ENCODE measurements at places on chromosomes 1 and 21.
A peak's percentile ranks its signal among the peaks of the same experiment; 100 is the strongest.

DNA sequence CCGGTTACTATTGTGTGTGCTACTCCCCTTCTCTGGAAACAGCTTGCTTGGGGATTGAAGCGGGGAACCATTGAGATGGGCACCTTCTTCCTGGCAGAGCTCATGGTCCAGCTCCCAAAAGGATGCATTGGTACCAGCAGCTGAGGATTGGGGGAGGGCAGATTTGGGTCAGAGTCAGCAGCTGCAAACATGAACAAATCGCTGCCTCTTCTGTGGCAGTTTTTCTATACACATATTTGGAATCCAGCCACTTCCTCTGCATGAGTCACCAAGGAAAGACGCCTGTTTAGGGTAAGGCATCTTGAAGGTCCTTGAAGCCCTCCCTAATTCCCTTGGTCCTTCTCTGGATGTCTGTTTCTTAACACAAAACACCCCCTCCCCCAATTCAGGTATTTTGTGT is 104.7 kb downstream of the DAB1 start:
- no peak for DNase-seq

GRCh38 chr1:111624382-111624781 is 4.8 kb downstream of the RAP1A start:
- no peak for DNase-seq

DNA sequence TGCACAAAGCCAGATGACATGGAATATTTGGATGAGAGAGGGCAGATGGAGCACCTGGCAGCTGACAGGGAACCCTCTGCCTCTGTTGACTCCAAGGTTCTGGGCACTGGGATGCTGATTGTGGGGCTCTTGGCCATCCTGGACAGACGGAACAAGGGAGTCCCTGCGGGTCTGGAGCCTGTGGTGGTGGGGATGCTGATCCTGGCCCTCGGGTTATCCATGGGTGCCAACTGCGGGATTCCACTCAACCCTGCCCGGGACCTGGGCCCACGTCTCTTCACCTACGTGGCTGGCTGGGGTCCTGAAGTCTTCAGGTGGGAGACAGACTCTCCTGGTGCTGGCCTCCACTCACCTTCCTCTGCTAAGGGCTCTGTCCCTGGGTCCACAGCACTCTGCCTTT is 1.8 kb upstream of the ATP8B2 start:
- no peak for DNase-seq

DNA sequence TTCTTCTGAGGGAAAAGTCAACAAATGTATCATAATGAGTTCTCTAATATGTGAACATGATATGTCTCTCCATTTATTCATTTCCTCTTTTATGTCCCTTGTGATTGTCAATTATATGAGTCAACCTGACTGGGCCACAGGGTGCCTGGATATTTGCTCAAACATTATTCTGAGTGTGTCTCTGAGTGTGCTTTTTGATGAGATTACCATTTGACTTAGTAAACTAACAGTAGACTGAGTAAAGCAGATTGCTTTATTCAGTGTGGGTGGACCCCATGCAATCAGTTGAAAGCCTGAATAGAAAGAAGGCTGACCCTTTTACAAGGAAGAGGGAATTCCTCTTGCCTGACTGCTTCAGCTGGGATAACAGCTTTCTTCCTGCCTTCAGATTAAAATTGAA is 142.6 kb downstream of the SLC35F3 start:
- DNase-seq: no peak

DNA sequence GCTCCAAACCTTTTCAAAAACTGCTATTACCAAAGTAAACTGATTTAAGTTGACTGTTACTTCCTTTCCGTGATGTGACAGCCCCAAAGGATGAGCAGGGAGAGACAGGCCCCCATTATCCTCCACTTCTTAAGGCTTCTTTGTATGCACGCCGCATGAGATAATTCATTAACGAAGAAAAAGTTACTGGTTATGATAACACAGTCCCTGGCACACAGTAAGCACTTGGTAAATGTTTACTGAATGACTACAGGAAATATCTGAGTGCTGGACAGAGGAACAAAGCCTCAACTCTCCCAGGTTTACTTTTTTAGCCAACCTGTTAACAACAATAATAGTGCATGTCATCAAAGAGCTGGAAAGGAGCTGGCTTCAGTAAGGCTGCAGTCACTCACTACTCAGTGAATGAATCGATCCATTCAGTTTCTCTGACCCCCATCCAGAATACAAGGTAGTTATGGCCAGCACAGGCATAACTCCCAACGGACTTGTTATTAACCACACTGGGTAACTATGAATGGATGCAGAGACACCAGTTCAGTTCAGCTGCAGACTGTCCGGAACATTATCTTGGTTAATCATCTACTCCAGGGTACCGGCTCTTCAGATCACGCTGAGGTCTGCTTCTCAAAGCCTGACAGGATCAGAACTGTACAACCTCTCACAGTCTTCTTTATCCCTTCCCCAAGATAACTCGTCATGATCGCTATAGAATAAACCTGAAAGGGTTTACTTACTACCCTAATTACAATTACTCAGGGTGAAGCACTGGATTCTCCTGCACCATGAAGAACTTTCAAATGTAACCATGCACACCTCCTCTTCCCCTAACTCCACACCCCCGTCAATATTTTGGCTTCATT is 58.3 kb downstream of the TGFBR3 start:
- no peak for DNase-seq

GRCh38 chr1:248697907-248698306 is 4.7 kb downstream of the OR14I1 start:
- no peak for DNase-seq

GRCh38 chr1:56516539-56517252 is 62.7 kb downstream of the PLPP3 start:
- DNase-seq: no peak

DNA sequence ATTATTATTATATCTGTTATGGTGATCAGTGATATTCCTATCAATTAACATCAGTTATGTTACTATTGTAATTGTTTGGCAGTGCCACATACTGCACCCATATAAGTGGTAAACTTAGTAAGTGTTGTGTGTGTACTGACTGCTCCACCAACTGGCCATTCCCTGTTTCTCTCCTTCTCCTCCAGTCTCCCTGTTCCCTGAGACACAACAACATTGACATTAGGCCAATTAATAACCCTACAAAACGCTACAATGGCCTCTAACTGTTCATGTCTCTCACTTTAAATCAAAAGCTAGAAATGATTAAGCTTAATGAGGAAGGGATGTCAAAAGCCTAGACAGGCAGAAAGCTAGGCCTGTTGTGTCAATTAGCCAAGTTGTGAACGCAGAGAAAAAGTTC is 6.6 kb upstream of the THRAP3 start:
- no peak for DNase-seq

DNA sequence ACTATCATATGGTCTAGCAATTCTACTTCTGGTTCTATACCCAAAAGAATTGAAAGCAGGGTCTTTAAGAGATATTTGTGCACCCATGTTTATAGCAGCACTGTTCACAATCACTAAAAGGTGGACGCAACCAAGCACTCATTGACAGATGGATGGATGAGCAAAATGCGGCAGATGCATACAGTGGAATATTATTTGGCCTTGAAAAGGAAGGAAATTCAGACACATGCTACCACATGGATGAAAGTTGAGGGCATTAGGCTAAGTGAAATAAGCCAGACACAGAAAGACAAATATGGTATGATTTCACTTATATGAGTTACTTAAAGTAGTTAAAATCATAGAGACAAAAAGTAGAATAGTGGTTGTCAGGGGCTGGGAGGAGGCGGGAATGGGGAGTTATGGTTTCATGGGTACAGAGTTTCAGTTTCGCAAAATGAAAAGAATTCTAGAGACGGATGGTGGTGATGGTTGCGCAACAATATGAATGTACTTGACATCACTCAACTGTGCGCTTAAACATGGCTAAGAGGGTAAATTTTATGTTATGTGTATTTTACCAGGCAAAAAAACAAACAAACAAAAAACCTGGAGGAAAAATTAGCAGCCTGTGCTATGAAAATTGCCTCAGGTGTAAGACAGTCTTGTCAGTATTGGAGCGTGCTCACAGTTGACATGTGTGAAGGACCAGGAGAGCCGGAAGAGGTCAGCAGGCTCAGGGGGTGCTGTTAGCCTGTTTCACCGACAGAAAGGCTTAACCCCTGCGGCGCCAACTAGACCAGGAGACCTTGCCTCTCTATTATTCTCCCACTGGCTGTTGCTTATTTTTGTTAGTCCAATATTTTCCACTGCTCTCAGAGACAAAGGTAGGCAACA is 26.5 kb downstream of the CD247 start:
- DNase-seq: no peak

DNA sequence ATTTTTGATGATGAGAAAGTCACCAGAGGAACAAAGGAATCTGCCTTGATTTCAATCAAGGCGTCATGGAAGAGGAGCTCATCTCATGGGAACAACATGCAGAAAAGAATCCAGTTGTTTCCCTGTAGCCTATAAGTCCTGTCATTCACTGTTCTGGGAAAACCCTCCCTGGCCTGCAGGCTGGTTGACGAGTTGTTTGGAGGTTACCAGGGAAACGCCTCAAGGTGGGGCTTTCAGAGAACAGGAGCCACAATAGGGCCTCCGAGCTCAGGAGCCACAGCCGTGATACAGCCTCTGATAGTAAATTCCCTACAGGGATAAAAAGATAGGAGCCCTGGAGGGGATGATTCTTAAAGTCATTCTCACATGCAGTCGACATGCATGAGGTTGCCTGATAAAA is 135.2 kb downstream of the PSMG1 start:
- DNase-seq: no peak

GRCh38 chr1:208248307-208248801 is 4.2 kb upstream of the PLXNA2 start:
- DNase-seq: no peak

DNA sequence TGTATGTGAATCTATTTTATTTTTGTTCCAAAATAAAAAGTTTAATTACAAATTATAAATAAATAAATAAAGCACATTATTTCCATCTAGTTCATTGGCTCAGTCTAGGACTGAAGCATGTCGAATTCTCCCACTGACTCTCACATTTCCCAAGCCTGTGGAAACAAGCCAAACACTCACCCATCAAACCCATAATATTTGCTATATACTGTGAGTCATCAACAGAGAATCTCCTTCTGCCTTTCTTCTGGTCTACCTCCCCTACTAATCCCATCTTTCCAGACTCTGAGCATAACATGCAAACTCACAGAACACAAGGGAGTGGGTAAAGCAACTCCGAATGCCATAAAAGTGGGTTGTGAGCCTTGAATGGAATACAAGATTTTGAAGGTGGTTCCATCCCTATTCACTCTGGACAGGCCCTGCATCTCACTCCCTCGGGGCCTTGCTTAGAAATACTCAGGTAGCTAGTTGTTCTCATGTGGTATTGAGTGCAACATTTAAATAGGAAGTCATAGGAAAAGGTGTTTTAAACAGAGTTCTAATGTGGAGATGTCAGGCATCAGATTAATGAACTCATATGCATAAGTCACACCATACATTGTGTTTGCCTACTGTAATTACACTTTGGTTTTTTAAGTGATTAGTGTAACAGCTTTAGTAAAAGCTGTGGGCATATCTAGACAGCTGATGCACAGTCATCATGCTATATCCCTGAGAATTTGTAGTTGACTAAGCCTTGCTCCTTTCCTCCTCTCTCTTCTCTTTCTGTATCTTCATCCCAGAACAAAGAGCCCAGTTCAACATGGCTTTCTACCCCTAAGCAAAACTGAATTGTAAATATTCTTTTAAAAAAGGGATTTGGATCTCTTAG is 47.0 kb downstream of the F5 start:
- DNase-seq: no peak

DNA sequence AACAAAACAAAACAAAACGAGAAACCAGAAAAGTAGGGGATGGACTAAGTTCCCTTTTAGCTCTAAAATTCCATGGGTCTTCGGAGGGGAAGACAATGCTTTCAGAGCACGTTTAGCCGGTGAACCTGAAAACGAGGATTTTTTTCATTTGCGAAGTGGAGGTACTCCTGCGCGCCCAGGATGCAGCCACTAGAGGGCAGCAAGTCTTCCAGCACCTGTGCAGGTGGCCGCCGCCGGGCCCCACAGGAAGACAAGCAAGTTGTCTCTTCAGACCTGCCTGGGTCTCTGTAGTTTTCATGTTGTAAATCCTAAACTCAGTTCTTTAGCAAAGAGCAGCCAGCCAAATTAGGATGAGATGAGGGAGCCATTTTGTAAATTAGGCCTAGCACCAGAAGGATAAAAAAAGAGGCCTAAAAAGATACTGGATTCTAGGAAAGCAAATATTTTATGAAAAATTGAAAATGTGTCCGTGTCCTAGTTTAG is 17.7 kb upstream of the SNX27 start:
- peak; percentile 79 for DNase-seq

DNA sequence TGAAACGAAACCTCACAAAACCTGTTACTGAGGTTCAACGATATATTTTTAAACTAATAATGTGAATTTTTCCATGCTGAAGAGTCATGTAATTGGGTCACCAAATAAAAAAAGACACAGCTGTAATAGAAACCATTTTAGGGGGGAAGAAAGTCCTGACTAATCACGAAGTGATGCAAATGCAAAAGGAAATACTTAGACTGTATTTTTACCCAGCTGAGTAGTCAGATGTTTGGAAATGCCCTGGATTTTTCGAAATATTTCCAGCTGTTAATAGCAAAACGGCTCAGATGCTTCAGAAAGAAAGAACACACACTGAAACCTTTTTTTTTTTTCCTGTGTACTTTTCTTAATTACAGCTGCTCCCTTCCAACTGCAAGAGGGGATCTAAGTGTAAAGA is 210.3 kb downstream of the SETD4 start:
- DNase-seq: no peak

- no peak for DNase-seq
Observed at GRCh38 chr1:242062271-242062670, 63.4 kb upstream of the MAP1LC3C start.

DNA sequence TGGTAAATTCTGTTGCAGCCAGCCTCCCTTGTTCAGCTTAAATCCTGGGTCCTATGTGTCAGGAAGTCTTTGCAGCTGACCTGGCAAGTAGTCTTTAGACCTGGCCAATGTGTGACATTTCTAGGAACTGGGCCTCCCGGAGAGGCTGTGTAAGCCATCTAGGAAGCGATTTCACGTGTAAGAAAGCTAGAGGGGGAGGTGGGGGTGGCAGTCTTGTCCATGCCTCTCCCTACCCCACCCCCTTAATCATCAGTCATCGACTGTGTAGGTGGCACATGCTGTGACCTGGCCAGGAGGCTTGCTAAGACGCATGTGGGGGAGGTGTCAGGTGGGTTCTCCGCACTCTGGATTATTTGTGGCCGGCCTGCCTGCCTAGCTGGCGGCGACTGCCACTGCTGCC is 8.4 kb downstream of the C1orf226 start:
- no peak for DNase-seq

GRCh38 chr1:222454186-222454585 is 93.7 kb downstream of the HHIPL2 start:
- no peak for DNase-seq

DNA sequence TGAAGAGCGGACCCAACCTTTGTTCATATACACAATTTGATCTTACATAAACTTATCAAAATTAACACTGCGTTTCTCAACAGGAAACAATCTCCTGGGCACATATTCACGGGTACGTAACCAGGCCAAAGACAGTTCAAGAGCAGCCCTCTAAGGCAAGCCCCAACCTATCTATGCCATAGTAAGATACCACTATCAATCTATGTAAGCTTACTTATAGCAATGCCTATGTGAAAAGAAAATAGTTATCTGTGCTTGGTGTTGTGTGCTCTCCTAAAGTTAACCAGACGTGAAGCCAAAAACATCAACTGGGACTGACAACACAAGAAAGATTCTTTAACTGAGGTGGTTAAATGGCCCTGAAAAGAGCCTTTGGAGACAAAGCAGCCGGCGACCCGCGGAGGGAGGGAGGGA is 49.4 kb upstream of the BOLA1 start:
- DNase-seq: no peak
